CD8-positive, alpha-beta T cell (primary cell): ENCODE measurements at places on chromosomes 2 and 18. TPM values are rescaled to one million over a fixed set of nuclear protein-coding genes. Genes with fewer than 3 reads are reported as not detected.
A peak's percentile ranks its signal among the peaks of the same experiment; 100 is the strongest.

DNA sequence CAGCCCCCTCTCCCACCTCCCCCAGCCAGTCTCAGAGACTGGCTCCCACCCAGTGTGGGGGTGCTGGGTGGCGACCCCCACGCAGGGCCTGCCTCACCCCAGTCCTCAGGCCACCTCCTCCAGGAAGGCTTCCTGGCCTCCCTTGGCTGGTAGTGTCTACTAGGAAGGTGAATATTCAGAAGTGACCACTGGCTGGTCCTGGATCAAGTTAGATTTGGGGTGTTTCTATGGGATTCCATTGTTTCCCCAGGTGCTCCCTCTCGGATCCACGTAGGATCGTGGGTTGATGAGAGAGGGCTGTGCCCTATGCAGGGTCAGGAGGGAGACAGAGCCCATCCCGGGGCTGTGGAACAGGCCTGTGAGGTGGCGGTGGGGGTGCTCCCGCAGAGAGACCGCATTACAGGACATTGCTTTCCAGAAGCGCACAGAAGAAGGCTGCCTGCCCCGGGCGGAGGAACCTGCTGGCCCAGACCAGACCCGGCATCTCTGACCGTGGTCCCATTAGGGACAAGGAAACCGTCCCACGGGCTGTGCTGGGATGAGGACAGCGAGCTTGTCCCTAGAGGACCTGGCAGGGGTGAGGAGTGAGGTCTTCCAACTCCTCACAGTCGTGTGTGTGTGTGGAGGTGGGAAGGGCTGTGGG is 3.3 kb downstream of the PDCD1 start:
- no peak for DNase-seq

GRCh38 chr2:200845669-200846325 is 18.7 kb downstream of the CLK1 start:
- no peak for DNase-seq

- DNase-seq, result no peak
Observed at GRCh38 chr2:64359171-64359891, 94.6 kb upstream of the LGALSL start.

- no peak for DNase-seq
Observed at GRCh38 chr18:12608301-12608700, 49.6 kb downstream of the SPIRE1 start.

DNA sequence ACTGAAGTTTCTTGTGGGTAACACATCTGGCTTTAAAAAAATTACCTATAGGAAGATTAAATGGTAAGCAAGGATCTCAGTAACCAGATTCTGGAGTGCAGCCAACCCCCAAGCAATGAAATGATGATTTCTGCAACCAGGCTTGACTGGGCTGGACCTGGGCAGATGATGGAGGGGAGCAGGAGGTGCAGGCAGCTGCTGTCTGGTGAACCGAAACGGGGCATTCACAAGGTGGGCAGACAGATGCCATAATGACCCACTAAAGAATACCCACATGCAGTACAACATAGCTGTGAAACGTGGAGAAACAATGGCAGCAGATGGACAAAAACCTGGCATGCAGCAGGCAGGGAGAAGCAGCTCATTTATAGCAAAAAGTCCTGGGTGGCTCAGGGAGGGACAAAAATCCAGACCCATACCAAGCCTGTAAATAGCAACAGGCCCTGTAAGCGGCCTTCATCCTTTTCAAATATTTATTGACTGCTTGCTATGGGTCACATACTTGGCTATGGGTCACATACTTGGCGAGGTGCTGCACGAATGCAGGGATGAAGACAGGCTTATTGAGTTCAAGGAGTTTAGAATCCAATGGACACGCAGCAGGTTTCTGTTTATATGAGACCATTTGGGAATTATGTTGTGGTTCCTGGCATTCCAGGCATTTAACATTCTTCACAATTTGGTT is 244.7 kb downstream of the HRH4 start:
- no peak for DNase-seq

DNA sequence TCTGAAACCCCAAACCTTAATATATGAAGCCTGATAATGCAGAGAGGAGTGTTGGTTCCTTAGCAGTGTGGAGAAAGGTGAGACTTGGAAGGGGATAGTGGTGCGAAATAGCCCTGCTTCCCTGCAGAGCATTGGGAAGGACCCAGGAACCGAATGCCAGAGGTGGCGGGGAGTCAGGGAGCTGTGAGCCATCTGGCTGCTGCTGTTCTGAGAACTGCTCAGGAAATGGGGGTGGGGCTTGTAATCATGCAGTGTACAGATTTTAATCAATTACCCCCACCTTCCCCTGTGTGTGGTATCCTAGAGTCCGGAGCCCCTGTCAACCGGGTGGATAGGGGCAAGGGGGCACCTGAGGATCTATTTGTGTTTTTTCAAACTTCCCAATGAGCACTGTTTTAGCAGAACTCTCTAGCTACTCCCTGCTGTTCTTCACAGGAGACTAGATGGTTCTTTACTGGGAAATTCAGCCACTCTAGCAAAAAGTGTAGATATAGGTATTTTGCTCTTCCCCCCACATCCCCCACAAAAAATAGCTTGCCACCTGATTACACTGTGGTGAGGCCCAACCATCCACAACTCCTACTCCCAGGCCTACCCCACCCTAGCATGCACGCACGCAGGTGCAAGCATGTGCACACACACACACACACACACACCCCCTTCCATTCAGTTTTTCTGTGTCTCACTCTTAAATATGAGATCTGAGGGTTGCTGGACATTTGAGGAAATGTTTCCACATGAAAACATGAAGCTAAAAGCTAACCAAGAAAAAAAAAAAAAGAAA is 30.1 kb upstream of the MBOAT2 start:
- DNase-seq, result no peak

- peak; percentile 67 for DNase-seq
Observed at GRCh38 chr2:201260302-201260800, at the start of gene CASP8. Gene CASP8 (plus strand): TSS chr2:201260536. CDS start chr2:201266487, 5,951 bp downstream.

- DNase-seq, result no peak
Observed at GRCh38 chr2:170743530-170744239, 26.5 kb upstream of the ERICH2 start.

- DNase-seq, result no peak
Observed at GRCh38 chr2:12834239-12834638, 117.5 kb downstream of the TRIB2 start.

- no peak for DNase-seq
Observed at GRCh38 chr18:10752382-10752781, 226.6 kb downstream of the NAPG start.

DNA sequence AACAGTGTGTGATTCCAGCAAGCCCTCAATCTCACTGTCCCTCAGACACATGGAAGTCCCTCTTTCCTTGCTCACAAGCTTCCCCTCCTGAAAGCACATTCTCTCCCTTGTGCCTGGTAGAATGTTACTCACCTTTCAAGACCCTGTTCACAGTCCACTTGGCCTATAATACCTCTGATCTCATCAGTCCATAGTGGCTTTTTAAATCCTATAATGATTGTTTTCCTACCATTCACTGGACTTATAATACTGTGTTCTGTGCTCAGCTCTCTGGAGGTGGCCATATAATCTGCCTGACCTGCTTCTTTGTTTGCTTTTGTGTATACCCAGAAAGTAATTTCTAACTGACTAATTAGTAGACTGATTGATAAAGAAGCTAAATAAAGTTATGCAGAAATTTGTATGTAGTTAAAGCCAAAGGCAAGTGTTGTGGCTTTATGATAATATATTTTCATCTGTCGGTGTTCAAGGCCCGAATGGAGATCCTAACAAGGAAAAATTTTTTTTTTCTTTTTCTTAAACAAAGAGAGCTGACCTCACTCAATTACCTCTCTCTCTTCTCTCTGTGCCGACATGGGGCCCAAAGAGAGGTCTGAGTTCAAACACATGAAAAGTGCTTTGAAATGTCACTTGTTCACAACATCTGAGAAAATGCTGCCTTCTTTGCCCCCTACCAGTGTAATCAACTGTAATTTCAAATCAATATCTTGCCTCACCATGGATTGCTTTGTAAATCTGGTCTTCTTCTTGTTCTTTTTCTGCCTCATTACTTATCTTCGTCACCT is 1033.0 kb upstream of the PIK3C3 start:
- no peak for DNase-seq

DNA sequence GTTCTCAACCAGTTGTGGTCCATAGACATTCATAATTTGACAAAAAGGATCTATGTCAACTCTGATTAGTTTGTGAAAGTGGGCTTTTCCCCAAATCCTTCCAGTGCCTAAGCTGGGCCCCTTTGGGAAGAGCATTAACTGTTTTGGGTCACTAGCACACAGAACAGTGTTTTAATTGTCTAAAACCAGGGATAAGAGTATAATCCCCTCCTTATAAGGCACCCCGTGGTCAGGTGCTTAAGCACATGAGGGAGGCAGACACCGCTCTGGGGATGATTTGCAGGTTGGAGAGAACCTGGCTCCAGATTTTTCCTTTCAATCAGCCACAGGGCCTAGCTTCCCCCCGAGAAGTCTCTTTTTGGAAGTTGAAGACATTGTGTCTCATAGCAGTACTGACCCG is 53.6 kb upstream of the RFX8 start:
- no peak for DNase-seq

GRCh38 chr2:98175811-98176210 is 88.8 kb downstream of the VWA3B start:
- DNase-seq, result peak; percentile 30

DNA sequence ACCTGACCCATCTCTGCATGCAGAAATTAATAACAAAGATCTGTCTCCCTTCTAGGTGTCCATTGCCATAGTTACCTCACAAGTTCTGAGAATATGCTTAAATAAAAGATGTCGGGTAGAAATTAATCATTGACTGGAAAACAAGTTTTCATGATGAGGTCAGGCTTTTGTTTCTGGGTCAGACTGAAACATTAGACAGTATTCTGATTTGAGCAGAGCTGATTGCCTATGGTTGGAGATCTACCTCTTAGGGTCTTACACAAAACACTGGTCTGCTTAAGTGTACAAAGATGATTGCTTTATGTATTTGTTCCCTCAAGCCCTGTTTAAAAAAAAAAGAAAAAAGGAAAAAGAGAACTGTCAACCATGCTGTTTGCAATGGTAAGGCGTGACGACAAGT is 956.4 kb downstream of the CPS1 start:
- DNase-seq, result no peak

- no peak for DNase-seq
Observed at GRCh38 chr2:234329202-234329960, 167.5 kb downstream of the ARL4C start.

- no peak for DNase-seq
Observed at GRCh38 chr18:23565916-23566547, 20.3 kb downstream of the NPC1 start.

GRCh38 chr2:143334837-143335236 is 205.6 kb downstream of the ARHGAP15 start:
- no peak for DNase-seq

DNA sequence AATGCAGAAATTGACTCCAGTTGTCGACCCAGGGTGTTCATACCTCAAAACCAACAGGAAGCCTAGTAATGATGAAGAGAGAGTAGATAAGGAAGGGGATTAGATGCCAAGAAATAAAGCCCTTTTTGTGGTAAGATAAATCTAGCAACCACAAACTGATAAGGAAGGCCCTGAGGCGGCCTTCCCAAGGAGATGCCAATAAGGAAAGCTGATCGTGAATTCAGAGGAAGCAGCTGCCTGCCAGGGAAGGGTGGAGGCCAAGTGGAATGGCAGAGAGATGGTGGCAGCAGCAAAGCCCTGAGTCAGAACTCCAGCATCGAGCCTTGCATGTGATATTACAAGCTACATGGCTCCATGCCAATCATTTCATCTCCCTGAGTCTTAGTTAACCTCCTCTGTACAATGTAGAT is 126.3 kb downstream of the IRS1 start:
- DNase-seq, result no peak

DNA sequence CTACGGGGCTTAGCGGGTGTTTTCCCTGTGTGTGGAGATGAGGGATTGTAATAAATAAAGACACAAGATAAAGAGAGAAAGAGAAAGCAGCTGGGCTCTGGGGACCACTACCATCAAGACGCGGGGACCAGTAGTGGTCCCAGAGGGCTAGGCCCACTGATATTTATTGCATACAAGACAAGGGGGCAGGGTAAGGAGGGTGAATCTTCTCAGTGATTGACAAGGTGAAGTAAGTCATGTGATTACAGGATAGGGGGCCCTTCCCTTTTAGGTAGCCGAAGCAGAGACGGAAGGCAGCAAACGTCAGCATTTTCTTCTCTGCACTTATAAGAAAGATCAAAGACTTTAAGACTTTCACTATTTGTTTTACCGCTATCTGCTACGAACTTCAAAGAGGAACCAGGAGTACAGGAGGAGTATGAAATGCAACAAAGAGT is 4.5 kb upstream of the GAL3ST2 start:
- peak; percentile 45 for DNase-seq

DNA sequence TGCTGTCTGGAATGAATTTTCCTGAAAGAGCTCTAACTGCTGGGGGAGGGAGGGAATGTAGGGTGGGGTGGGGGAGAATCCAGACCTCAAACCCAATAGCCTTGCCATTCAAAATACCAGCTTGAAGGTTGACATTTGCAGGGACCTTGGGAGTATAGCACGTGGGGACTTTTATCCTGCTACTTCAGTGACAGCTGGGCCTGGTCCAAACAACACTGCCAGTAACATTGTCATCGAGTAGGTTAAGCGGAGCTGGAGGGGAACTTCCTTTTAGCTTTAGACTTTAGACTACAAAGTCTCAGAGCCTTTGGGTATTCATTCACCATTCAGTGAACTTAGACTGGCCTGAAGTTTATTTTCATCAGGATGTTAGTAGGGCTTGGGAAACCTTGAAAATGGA is 248.7 kb downstream of the MEIS1 start:
- no peak for DNase-seq

DNA sequence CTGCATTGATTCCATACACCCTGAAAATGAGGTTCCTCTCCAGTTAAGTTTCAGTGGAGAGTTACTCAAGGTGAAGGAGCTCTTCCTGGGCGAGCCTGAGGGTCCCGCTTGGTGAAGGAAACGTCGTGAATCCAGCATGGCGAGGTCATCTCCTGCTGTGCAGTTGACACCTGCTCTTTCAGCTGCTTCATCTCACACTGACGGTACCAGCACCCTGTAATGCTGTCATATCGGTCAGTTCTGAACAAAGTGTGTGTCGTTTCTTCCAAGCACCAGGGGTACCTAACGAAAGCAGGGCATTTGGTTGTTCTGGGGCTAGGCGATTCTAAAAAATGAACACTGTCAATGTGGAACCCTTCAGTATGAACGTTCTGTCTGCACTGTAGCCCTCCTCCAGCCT is 52.6 kb downstream of the ITGB1BP1 start:
- no peak for DNase-seq

GRCh38 chr18:60746919-60747318 is 374.3 kb upstream of the MC4R start:
- DNase-seq, result no peak

- DNase-seq, result no peak
Observed at GRCh38 chr2:48991415-48992131, 162.7 kb downstream of the FSHR start.

- no peak for DNase-seq
Observed at GRCh38 chr2:226559536-226559935, 240.1 kb downstream of the IRS1 start.

The ZSWIM2 gene
- total RNA-seq, result not detected

The HOXD12 gene
- total RNA-seq, result not detected

The ACTG2 gene
- not detected for total RNA-seq

The RNF25 gene
- total RNA-seq, result 26.0 TPM

The TEX44 gene
- not detected for total RNA-seq

The STARD6 gene
- not detected for total RNA-seq

The TMEM200C gene
- total RNA-seq, result not detected

The DNAJC27 gene
- total RNA-seq, result 19.1 TPM

The SNED1 gene
- total RNA-seq, result 32.4 TPM
